ENCODE measurements at places on chromosomes 1 and 21.

GRCh38 chr1:85603086-85603880 is 22.7 kb downstream of the CCN1 start:
- no peaks in the 10 kb centered on the region for H3K4me1 ChIP-seq
- no peaks in the 10 kb centered on the region for H3K36me3 ChIP-seq
- no peak for DNase-seq
- H3K4me3 ChIP-seq: no peak overlapping the region
- H3K27ac ChIP-seq: no peak overlapping the region

DNA sequence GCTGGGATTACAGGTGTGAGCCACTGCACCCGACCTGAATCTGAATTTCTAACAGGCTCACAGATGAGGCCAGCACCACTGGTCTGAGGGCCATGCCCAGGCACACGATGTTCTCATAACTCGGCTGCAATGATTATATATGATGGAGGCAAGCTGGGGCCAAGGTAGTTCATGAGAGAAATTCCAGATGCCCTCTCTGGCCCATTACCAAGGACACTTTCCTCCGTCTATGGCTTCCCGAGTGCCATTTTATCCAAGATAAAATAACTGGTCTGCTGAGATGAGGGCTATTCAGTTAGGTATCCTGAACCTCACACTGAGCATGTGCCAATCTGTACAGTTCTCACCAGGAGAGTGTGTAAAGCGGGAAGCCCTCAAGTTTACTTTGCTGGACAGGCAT is 16.5 kb downstream of the TMPRSS2 start:
- no peaks in the 10 kb centered on the region for H3K36me3 ChIP-seq
- DNase-seq: no peak
- no peak overlapping the region for H3K27ac ChIP-seq
- no peaks in the 10 kb centered on the region for H3K4me1 ChIP-seq

GRCh38 chr1:221878134-221878533 is 136.2 kb upstream of the DUSP10 start:
- H3K36me3 ChIP-seq: no peaks in the 10 kb centered on the region
- H3K4me3 ChIP-seq: no peak overlapping the region
- peaks cover 19% of the 10 kb centered on the region for H3K4me1 ChIP-seq
- H3K27ac ChIP-seq: no peak overlapping the region

DNA sequence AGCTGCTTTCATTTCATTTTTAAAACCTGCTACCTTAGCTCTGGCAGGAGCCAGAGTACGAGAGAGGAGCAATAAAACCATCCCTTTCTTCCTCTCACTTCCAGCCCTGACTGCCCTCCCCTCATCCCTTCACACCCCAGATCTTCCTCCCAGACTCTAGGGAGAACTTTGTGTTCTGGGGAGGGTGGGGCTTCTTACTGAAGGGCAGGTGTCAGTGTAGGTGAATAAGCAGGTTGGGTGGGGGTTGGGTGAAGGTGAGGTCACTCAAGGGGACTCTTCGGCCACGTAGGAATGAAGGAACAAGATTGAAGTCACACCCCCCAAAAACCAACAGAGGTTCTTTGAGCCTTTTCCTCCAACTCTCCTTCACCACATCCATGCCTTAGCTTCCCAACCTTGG is 88.9 kb downstream of the CD58 start:
- no peak for DNase-seq
- H3K36me3 ChIP-seq: no peaks in the 10 kb centered on the region
- no peak overlapping the region for H3K4me3 ChIP-seq
- H3K4me1 ChIP-seq: peaks cover 2% of the 10 kb centered on the region
- no peaks in the 10 kb centered on the region for H3K27me3 ChIP-seq

DNA sequence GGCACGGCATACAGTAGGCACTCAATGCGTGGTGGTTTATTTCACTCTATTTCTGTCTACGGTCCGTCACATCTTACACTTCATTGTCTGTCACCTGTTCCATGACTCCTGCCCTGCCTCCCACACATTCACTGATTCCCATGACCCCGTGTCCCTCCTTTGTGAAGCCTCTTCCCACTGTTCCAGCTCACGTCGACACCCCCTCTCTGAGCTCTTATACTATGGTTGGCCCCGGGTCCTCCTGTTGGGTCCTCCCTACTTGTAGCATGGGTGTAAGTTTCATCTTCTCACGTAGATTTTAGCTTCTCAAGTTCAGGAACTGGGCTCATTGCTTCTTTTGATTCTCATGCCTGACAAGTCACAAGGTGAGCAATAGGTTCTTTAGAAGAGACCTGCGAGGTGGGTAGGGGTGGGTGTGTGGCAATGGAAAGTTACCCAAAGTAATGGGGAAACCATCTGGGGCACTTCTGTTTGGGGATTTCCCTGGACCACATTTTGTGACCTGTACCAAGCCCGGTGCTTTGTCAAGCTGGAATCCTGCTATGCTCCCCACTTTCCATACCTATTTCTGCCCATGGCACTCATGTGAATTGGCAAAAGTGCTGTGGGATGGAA is 22.1 kb upstream of the IL10 start:
- peak; percentile 65 for DNase-seq
- no peaks in the 10 kb centered on the region for H3K36me3 ChIP-seq
- H3K27ac ChIP-seq: peak overlapping the region; percentile 90
- H3K4me1 ChIP-seq: peaks cover 79% of the 10 kb centered on the region
- peaks cover 3% of the 10 kb centered on the region for H3K27me3 ChIP-seq

GRCh38 chr1:48841966-48842365 is 65.3 kb upstream of the BEND5 start:
- H3K36me3 ChIP-seq: no peaks in the 10 kb centered on the region
- peaks cover 12% of the 10 kb centered on the region for H3K27me3 ChIP-seq
- H3K4me1 ChIP-seq: no peaks in the 10 kb centered on the region
- no peak for DNase-seq
- H3K4me3 ChIP-seq: no peak overlapping the region
- H3K27ac ChIP-seq: no peak overlapping the region

- no peak for DNase-seq
- peaks cover 61% of the 10 kb centered on the region for H3K4me1 ChIP-seq
- H3K27me3 ChIP-seq: no peaks in the 10 kb centered on the region
- no peaks in the 10 kb centered on the region for H3K36me3 ChIP-seq
- no peak overlapping the region for H3K27ac ChIP-seq
Observed at GRCh38 chr1:91814448-91814847, 71.5 kb downstream of the TGFBR3 start.

- no peaks in the 10 kb centered on the region for H3K27me3 ChIP-seq
- no peak overlapping the region for H3K4me3 ChIP-seq
- DNase-seq: peak; percentile 81
- H3K27ac ChIP-seq: peak overlapping the region; percentile 65
- peaks cover 35% of the 10 kb centered on the region for H3K4me1 ChIP-seq
Observed at GRCh38 chr1:41003640-41004220, 17.8 kb downstream of the SLFNL1 start.

- H3K4me3 ChIP-seq: no peak overlapping the region
- no peak for DNase-seq
- no peaks in the 10 kb centered on the region for H3K4me1 ChIP-seq
- H3K27ac ChIP-seq: peak overlapping the region; percentile 30
- peaks cover 15% of the 10 kb centered on the region for H3K36me3 ChIP-seq
- H3K27me3 ChIP-seq: no peaks in the 10 kb centered on the region
Observed at GRCh38 chr1:180170546-180171151, 16.0 kb downstream of the QSOX1 start.

DNA sequence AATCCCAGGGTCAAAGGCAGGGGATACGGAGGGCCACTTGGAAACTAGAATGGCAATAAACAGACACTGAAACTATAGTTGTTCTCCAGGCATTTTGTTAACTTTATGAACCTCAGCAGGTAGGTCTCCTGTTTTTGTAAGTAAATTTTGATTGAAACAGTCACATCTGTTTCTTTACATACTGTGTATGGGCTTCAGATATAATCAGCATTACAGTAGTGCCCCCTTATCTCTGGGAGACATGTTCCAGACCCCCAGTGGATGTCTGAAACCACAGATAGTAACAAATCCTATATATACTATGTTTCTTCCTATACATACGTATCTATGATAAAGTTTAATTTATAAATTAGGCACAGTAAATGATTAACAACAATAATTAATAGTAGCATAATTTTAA is 11.5 kb downstream of the STIL start:
- H3K4me1 ChIP-seq: no peaks in the 10 kb centered on the region
- DNase-seq: no peak
- H3K4me3 ChIP-seq: no peak overlapping the region
- no peaks in the 10 kb centered on the region for H3K27me3 ChIP-seq

DNA sequence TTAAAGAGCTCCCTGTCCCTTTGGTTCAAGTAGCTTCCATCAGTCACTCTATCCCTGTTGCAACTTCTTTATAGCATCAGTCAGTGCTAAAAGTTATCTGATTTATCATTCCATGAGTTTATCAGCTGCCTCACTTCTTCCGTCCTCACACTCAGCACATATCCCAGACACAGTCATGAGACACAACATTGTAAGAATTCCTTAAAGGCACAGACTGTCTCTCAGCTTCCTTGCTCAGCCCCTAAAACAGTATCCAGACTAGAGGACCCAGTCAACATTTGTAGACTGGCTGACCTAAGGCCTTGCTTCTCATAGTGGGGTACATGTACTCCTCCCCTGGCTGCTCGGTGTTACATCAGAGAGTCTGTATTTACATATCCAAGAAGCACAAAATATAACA is 164.9 kb upstream of the ADGRL2 start:
- H3K4me1 ChIP-seq: no peaks in the 10 kb centered on the region
- no peaks in the 10 kb centered on the region for H3K27me3 ChIP-seq
- no peak for DNase-seq
- no peaks in the 10 kb centered on the region for H3K36me3 ChIP-seq
- no peak overlapping the region for H3K27ac ChIP-seq

DNA sequence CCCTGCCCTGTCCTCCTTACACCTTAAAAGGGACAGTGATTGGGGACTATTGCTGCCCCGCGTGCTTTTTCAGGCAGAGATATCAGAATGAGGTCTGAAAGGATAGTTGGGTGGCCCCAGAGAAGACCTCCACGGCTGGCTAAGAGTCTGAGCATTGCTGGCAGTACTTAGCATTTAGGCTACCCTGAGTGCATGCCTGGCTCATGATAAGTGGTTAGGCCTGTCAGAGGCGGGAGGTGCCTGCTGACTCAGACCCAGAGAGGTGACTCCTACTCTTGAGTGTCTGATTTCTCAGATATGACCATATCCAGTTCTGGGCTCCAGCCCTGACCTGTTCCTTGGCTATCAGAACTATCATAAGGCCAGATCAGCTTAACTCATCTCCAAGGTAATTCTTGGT is 213.7 kb downstream of the PBX1 start:
- no peaks in the 10 kb centered on the region for H3K27me3 ChIP-seq
- H3K36me3 ChIP-seq: no peaks in the 10 kb centered on the region

- peaks cover 40% of the 10 kb centered on the region for H3K36me3 ChIP-seq
Observed at GRCh38 chr1:19765623-19766022, 34.1 kb downstream of the TMCO4 start.

DNA sequence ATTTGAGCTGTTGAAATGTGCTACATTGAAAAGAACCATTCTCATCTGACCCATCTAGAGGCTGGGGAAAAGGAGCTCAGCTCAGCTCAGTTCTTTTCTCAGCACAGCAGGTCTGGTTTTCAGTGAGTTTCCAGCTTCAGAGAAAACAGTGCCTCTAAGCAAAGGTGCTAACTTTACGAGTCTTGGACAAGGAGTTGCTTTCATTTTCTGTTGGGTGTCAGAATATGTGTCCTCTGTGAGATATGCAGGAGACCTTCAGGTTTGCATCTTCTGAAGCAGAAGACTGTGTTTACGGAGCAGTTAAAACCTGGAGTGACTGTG is 321.3 kb upstream of the USP24 start:
- no peaks in the 10 kb centered on the region for H3K27me3 ChIP-seq
- no peaks in the 10 kb centered on the region for H3K36me3 ChIP-seq
- no peak overlapping the region for H3K27ac ChIP-seq
- H3K4me1 ChIP-seq: no peaks in the 10 kb centered on the region

DNA sequence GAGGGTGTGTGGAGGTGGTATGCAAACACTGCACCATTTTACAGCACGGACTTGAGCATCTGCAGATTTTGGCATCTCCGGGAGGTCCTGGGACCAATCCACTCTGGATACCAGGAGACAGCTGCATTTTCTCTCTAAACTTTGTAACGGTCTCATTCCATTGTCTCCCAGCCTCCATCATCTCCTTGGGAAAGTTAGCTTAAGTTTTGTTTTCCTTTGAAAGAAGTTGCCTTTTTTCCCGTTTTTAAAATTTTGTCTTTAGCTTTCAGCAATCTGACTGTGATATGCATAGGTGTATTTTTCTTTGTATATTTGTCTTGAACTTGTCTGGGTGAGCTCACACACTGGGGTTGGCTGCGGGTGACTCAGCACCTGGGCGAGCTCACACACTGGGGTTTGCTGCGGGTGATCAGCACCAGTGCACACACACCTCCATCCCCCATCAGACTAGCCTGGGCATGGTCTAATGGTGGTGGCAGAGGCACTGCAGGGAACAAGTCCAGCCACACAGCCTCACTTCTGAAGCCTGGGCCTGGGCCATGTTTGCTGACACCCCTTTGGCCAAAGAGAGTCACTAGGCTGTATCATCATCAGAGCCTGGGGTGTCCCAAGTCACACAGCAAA is 32.1 kb upstream of the COL18A1 start:
- no peak for DNase-seq
- H3K27ac ChIP-seq: no peak overlapping the region
- no peaks in the 10 kb centered on the region for H3K36me3 ChIP-seq
- H3K4me1 ChIP-seq: peaks cover 6% of the 10 kb centered on the region
- no peak overlapping the region for H3K4me3 ChIP-seq

- H3K27me3 ChIP-seq: no peaks in the 10 kb centered on the region
- peaks cover 38% of the 10 kb centered on the region for H3K36me3 ChIP-seq
- DNase-seq: no peak
- no peaks in the 10 kb centered on the region for H3K4me1 ChIP-seq
Observed at GRCh38 chr1:235429143-235429542, 61.9 kb downstream of the TBCE start.

- no peaks in the 10 kb centered on the region for H3K27me3 ChIP-seq
- H3K4me1 ChIP-seq: no peaks in the 10 kb centered on the region
- no peak for DNase-seq
Observed at GRCh38 chr1:177209357-177209756, 38.6 kb downstream of the BRINP2 start.
